ENCODE measurements at places on chromosomes 12 and 14. TPM values are rescaled to one million over a fixed set of nuclear protein-coding genes. Genes with fewer than 3 reads are reported as not detected.

- DNase-seq, result no peak
These were observed 69.6 kb upstream of the CHST11 start for GRCh38 chr12:104387190-104387589.

- no peak for DNase-seq
These were observed 47.7 kb downstream of the IL31 start for GRCh38 chr12:122126342-122126635.

- peak; percentile 77 for DNase-seq
These were observed 159.8 kb upstream of the DAAM1 start for GRCh38 chr14:59028476-59029202.

DNA sequence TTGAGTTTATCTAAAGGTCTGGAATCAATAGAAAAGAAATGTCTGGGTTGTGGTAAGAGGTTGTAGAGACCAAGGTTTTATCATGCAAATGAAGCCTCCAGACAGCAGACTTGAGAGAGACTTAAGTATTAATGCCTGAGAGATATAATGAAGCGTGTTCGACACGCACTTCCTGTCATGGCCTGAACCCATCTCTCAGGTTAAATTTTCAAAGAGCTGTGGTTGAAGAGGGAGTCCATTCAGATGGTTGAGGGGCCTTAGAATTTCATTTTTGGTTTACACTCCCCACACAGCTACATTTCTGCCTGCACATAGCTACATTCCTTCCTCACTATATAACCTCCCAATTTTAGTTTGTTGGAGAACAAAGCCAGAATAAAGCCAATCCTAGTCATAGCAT, 10.1 kb upstream of the CLEC12A start:
- DNase-seq, result no peak

DNA sequence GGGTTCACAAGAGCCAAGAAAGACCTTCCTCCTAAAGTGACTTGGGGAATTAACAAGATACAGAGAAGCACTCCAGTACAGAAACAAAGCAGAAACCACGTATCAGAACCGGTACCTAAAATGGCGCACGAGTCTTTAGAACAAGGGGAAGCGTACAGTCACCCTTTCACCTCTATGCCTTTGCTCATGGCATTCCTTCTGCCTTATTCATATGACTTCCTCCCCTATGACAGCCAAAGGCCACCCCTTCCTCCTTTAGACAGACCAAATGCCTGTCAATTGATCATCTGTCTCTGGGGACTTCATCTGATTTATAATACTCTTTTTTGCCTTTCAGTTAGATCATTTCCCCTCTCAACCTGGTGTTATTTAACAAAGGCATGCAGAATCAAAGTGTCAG, 89.5 kb upstream of the OSBPL8 start:
- no peak for DNase-seq

The TBX5 gene
- 0.06 TPM for polyA plus RNA-seq

The IAPP gene
- not detected for polyA plus RNA-seq

The YEATS4 gene
- polyA plus RNA-seq, result 25.3 TPM
